ENCODE measurements at places on chromosomes 2 and 18.

DNA sequence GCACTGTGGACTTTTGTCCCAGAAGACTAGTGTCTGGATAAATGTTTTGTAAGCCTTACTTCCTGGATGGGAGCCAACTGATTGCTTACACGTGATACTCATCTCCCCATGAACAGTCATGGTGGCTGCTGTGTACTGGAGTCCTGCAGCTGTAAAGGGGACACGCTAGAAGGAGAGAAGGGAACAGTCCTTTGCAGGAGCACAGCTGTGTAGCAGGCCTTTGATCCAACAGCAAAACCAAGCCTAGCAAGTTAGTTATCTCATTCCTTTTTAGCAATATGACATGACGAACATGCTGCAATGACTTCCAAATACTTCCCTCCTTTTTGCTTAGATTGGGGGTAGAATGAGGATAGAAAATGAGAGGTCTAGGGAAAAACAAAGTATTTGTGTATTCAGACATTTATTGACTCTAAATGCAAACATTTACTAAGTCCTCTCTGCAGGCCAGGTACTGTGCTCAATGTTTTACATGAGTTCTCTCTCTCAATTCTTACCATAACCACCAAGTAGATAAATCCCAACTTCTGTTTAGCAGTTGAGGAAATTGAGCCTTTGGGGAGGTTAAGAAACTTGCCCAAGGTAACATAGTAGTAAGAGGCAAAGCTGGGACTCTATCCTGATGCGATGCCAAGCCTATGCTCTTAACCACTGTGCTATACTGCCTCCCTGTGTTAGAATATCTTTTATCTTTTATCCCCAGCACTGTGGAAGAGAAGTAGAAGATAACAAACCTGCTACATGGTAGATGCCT is 55.4 kb upstream of the CD28 start:
- peak; percentile 58 for DNase-seq

GRCh38 chr2:26196683-26197418 is 24.0 kb downstream of the GAREM2 start:
- no peak for DNase-seq

DNA sequence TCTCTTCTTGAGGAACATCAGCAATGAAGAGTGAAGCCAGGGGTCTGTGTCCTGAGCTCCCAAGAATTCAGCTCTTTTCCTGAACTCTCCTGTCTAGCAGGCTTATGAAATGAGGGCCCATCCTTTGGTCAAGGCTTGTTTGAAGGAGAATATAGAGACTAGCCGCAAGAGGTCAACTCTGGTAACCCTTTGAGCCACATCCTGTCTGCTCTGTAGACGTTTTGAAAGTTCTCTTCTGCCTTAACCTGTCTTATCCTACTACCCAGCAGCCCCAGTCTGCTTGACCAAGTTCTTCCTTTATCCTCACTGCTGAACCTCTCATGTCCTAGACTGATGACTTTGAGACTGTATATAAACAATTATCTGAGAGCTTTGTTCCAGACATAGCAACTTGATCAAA is 5.4 kb downstream of the SEMA4F start:
- no peak for DNase-seq

DNA sequence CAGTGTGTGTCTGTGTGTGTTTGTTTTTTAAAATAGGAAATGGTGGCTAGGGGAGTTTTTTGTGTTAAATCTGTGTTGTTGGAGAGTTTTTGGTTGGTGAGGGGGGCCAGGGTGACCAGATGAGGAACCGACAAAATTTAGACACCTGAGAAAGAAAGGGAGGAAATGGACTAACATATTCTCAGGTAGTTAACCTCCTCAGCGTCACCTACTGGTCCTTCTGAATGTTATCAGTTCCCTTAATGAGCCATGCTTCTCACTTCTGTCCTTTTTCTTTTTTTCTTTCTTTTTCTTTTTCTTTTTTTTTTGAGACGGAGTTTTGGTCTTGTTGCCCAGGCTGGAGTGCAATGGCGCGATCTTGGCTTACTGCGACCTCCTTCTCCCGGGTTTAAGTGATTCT is 107.0 kb downstream of the FMNL2 start:
- no peak for DNase-seq
